ENCODE measurements at places on chromosomes 4 and X.

GRCh38 chr4:47990145-47990544 is 26.3 kb downstream of the CNGA1 start:
- no peak for DNase-seq

DNA sequence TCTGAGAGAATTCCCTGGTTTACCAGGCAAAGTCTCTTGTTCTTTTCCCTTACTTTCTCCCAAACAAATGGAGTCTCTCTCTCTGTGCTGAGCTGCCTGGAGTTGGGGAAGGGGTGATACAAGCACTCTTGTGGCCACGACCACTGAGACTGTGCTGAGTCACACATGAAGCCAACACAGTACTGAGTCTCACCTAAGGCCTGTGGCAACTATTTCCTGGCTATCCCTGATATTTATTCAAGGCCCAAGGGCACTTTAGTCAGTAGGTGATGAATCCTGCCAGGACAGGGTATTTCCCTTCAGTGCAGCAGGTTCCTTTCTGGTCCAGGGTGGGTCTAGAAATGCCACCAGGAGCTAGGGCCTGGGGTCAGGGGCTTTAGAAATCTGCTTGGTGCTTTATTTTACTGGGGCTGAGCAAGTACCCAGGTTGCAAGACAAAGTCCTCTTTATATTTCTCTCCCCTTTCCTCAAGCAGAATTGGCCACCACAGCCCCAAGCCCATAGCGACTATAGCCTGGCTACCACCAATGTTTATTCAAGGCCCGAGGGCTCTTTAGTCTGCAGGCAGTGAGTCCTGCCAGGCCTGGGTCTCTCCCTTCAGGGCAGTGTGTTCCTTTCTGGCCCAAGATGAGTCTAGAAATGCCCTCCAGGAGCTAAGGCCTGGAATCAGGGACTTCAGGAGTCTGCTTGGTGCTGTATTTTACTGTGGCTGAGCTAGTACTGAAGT is 10.5 kb downstream of the ARL13A start:
- DNase-seq: no peak

GRCh38 chr4:68361146-68361589 is 11.3 kb upstream of the YTHDC1 start:
- no peak for DNase-seq

- DNase-seq: peak; percentile 29
Observed at GRCh38 chrX:50973199-50973598, 62.7 kb downstream of the BMP15 start.

DNA sequence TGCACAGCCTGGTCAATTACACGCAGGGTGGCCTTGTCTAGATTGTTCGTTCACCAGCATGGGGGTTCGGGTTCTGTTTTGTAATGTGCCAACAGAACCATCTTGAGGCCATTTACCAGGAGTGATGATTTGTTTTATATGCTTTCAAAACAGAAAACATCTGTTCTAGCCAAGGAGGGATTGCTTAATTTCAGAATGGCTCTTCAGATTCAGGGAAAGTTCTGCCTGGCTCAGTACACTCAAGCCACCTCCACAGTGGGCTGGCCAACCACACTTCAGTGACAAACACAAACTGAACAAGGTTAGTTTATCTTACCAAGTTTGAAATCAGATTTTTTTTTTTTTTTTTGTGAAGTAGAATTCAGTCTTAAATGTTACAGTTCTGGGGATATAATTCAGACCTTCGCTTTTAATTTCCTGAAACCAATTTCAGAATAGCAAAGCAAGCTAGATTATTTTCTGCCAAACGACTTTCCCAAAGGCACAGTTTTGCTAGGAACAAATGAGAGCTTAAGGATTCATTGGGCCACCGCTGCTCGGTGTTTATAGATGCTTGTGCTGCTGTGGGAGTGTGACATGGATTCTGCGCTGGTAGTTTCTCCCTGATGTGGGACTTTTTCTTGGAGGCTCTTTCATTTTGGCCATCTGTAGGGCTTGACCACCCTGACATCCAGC is 23.4 kb downstream of the SMS start:
- no peak for DNase-seq

- DNase-seq: peak; percentile 64
Observed at GRCh38 chrX:119698845-119699244, 5.9 kb upstream of the SEPTIN6 start.

- DNase-seq: peak; percentile 46
Observed at GRCh38 chrX:13428053-13428786, 108.4 kb upstream of the ATXN3L start.

DNA sequence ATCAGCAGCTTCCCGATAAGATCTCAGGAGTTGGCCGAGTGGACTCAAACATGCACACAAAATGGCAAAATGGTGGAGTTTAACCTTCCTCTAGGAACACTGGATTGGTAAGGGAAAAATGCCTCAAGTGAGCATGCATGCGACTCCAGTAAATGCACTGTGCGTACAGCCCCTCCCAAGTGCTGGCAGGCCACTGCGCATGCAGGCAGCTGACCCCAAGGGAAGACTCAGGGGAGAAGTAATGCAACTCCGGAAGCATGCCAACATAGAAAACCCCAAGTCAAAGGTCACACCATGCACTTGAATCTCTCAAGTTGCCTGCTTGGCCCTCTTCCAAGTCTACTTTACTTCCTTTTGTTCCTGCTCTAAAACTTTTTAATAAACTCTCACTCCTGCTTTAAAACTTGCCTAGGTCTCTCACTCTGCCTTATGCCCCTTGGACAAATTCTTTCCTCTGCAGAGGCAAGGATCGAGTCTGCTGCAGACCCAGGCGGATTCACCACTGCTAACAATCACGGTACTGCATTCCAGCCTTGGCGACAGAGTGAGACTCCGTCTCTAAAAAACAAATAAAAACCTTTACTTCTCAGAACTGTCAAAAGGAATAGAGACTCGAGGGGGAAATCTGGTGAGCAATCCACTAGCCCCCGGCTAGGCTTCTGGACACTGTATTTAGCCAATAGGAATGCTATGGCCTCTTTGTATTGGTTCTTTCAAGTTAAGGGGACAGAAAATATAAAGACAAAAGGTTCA is 33.5 kb downstream of the NYX start:
- no peak for DNase-seq

DNA sequence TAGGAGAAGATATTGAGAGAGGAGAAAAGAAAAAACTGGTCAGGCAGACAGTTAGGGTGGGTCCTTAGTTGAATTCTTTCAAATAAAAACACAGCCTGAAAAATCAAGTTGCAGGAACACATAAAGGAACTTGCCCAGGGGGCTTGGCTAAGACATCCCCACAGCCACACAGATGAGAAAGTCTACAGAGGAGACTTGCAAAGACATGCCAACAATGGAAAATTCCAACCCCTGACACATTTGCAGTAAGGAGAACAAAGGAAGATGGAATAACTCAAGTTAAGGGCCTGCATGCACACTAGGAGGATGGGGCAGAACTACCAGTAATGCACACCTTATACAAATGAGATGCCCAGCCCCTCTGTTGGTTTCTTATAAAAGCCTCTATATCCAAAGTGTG is 197.6 kb downstream of the CPXCR1 start:
- DNase-seq: no peak

DNA sequence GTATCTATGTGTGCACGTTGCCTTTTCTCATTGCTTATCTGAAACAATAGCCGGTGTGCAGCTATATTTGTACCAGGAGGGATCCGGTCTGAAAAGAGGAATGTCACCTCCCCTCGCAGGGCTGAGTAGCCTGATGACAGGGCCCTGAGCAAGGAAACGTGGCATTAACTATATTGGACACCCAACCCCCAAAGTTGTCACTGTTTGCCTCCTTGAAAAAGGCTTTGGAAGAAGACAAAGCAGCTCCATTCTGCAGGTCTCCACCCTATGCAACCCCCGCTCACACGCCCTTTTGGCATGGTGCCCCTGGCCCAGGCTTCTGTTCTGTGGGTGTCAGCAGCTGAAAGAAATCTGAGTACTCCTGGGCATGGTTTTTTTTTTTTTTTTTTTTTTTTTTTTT is 8.2 kb downstream of the PRRG3 start:
- DNase-seq: no peak

DNA sequence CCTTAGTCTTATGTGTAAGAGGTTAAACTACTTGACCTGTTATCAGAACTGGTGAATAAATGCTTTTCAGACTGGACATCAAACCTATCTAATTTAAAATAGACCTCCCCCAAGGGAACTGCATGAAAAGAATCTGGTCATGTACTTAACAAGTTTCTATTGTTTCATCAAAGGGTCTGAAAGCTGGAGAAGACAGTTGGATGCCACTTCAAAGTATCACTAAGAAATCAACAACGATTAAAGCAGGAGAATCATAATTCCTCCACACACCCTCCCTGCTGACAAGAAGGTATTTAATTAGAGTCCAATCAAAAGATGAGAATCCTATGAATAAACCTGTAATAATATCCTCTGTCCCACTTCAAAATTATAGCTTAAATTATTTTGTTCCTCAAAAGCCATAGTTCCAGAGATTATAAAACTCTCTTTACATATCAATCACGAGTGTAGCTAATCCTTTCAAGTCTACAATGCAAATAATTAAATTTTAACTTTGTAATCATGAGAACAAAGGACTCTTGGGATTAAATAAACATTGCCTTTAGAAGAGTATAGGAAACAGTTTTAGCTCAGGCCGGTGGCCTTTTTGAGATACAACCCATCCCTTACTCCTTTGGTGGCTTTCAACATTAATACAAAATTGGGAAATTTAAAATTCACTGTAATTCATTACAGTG is 35.1 kb downstream of the TSPAN5 start:
- DNase-seq: no peak

DNA sequence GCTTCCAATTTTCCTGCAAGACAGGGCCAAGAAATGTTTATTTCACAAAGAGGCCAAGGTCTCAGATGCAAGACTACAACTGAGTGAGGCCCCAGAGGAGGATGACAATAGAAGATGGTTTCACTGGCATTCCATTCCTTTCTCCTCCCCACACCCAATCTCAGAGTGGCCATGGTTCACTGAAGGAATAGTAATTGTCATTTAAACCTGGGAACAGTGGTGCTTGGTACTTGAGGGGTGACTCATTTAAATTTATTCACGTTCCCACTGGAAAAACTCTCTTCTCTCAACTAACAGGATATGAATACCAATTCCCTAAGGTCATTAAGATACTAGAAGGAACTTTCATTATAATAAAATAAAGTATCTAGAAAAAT is 35.3 kb upstream of the CXCL8 start:
- no peak for DNase-seq

GRCh38 chr4:173590697-173591096 is 60.7 kb upstream of the HAND2 start:
- no peak for DNase-seq

GRCh38 chr4:144985014-144985413 is 113.0 kb downstream of the ANAPC10 start:
- no peak for DNase-seq

- no peak for DNase-seq
Observed at GRCh38 chr4:80022282-80022681, 50.7 kb downstream of the ANTXR2 start.

DNA sequence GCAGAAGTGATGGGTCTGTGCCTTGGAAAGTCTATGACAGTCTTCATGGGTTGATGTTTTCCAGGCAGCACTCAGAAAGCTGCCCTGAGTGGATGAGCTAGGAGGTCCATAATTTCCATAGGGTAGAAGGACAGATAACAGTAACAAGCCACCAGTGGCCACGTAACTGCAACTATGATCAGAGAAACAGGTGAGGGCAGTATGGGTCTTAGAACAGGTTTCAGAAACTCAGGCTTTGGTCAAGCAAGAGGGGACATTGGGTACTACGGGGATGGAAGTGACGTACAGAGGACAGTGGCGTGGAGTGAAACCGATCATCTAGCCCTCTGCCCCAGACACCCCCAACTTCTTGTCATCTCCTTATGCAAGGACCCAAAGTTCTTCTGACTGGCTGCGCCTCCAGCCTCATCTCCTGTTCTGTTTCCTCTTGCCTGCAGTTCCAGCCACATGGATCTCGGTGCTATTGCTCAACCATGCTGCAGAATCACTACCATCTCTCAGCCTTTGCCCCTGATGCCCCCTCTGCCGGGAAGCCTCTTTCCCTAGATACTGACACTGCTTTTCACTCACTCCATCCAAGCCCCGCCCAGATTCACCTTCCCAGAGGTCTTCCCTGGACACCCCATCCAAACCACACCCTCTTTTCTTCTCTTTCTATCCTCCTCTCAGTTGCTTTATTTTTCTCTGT is 123.4 kb downstream of the MFAP3L start:
- no peak for DNase-seq

DNA sequence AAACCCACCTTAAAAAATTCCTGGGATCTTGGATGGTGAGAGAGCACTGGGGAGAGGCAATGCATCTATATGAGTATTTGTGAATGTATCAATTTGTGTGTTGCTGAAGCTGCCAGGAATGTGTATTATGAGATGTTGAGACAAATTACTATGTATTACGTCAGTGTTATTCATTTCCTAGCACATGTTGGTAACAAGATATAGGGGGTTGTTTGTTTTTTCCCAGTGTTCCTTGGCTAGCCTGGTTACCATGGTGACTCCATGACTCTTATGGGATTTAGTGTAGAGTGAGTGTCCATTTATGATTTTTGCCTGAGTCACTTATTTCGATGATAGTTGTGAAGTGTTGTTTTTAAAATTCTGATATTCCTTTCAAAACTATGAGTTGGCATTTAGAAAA is 65.6 kb downstream of the RAB40A start:
- DNase-seq: no peak

GRCh38 chr4:70504733-70505132 is 13.6 kb upstream of the AMTN start:
- DNase-seq: no peak

DNA sequence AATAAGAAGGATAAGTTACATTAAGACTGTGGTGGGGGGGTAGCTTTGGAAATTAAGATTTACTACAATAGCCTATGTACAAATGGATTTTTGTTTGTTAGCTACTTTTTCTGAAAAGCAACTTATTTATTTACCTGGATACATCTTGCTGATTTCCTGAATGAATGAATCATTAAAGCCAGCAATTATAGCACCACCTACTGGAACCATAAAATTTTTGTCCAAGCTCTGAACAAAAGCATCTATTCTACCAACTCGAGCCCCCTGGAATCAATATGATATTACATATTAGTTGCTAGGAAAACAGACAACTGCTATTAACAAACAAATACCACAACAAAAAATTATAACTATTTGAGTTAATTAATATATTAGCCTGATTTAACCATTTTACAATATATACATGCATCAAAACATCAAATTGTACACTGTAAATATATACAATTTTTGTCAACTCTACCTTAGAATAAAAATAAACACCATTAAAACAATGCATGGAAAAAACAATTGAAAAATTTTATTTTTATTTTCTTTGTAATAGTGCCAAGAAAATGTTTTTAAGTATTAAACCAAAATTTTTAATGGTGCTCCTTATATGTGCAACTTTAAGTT is 15.3 kb downstream of the SEPSECS start:
- DNase-seq: peak; percentile 56

GRCh38 chr4:67751260-67751659 is 2.9 kb downstream of the GNRHR start:
- DNase-seq: no peak

- no peak for DNase-seq
Observed at GRCh38 chr4:77360451-77360850, 203.4 kb downstream of the CCNG2 start.

All from Kasumi-1 (cell line).